Esophagus mucosa (tissue), 1 donor: ENCODE measurements at places on chromosomes 4 and X.

- peak; percentile 92 for ATAC-seq
Observed at GRCh38 chrX:150032742-150033141, 94.5 kb upstream of the EOLA2 start.

- ATAC-seq = no peak
Observed at GRCh38 chr4:87857789-87858188, 25.0 kb downstream of the MEPE start.

DNA sequence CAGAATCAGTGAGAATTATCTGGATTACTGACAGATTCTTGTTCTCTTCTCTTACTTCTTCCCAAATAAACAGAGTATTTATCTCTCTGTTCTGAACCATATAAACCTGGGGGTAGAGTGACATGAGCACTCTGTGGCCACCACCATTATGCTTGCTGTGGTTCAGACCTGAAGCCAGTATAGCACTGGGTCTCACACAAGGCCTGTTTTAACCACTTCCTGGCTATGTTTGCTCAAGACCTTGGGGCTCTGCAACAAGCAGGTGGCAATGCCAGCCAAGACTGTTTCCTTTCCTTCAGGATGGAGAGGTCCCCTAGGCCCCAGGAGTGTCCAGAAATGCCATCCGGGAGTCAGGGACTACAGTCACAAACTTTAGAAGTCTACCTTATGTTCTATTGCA lies 21.7 kb upstream of the HEPH start:
- ATAC-seq = no peak

GRCh38 chr4:6941796-6942195 lies 32.2 kb downstream of the TBC1D14 start:
- ATAC-seq = peak; percentile 12

- no peak for ATAC-seq
Observed at GRCh38 chrX:123185721-123186120, 1.6 kb downstream of the GRIA3 start.

- no peak for ATAC-seq
Observed at GRCh38 chrX:34126011-34126410, 6.1 kb downstream of the FAM47A start.

DNA sequence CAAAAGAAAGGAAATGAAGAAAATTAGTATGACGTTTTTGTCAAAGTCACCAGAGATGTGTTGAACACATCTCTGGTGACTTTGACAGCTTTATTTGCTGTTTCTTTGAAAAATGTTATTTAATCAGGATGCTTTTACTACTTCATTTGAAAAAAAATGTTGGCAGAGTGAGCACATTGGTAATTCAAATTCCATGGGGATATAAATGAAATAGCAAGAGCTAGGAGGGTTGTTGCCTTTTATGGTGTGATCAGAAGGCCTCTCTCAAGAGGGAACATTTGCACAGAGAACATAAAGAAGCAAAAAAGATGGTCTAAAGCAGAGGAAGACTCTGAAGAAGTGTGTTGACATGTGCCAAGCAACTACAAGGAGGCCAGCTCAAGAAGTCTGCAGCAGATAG lies 46.6 kb upstream of the CXCL8 start:
- no peak for ATAC-seq

DNA sequence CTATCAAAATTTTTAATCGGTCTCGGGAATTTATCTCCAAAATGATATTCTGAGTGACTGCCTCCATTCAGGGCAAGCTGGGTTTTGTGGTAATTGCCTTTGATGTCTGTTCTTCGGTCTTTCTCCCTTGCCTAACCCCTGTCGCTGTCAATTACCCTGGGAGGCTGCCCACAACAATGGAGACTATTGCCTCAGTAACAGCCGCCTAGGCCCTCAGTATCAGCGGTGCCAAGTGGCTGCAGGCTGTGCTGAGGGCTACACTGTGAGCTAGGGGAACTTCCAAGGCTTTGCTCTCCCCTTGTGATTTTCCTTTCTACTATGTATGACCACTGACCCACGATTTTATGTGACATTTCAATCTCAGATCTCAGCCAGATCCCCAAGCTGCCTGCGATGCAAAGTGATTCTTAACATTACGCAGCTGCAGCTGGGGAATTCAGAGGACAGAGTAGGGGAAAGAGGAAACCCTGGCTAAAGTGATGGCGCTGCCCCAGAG lies 36.3 kb upstream of the REST start:
- no peak for ATAC-seq
